Left ventricle myocardium inferior (tissue), 1 donor: ENCODE measurements at places on chromosomes 2 and 18. TPM values are rescaled to one million over a fixed set of nuclear protein-coding genes. Genes with fewer than 3 reads are reported as not detected.

The RMDN2 gene
- 6.5 TPM for total RNA-seq

The CNRIP1 gene
- 8.0 TPM for total RNA-seq

- H3K4me3 ChIP-seq = no peak overlapping the region
- H3K36me3 ChIP-seq = no peaks in the 10 kb centered on the region
- DNase-seq = no peak
- no peak overlapping the region for H3K27ac ChIP-seq
- no peaks in the 10 kb centered on the region for H3K27me3 ChIP-seq
Measured at GRCh38 chr2:176535467-176536113, 266.3 kb downstream of the MTX2 start.

DNA sequence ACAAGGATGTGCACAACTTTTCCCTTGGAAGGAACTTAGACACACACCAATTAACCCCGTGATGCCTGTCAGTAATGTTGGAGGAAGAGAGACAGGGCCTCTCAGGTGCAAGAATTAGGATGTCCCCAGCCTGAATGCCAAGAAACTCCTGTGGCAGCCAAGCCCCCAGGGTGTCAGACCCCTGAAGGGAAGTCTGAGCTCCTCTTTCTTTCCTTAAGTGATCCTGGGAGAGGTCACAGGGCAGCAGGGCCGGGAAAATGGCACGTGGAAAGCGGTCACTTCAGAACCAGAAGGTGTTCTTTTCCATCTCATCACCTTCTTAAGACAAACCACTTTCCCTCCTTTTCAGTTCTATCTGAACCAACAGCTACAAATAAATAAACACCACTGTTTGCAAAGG is 185.9 kb downstream of the ANAPC1 start:
- no peak overlapping the region for H3K4me3 ChIP-seq
- H3K4me1 ChIP-seq = peaks cover 13% of the 10 kb centered on the region
